ENCODE measurements at places on chromosomes 13 and 19.

DNA sequence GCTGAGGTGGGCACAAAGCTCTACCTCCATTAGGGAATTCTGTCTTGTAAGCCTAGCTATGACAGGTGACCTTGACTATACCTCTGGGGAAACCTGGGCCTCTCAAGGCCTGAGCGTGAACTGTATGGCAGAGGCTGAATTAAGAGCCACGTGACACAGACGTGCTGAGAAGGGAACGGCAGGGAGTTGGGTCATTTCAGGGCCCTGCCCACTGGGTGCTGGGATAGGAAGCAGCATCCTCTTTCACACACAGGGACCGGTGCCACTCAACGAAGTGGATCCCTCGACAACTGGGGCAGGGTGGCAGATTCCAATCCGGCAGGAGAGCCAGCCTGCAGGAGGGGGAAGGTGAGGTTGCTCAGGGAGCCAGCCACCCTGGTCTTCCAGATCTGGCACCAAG, 9.2 kb downstream of the ASF1B start:
- no peak for DNase-seq

- DNase-seq: no peak
Measured at GRCh38 chr13:29707876-29708543, 112.5 kb upstream of the SLC7A1 start.

DNA sequence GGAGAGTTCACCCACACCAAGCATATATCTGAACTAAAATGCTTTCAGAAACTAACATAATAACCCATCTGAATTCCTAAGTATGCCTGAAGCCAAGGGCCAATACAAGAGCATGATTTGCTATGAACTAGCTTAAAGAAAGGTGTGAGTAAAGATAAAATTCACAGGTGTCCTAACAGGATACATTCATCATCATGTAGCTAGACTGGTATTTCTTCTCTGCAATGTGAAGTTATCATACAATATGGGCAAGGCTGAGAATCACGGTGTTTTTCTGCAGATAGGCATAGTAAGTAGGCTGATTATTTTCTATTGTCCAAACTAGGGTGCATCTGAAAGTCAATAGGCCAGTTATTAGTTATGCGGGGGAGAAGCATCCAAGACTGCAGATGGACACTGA, 63.1 kb downstream of the STK24 start:
- no peak for DNase-seq

DNA sequence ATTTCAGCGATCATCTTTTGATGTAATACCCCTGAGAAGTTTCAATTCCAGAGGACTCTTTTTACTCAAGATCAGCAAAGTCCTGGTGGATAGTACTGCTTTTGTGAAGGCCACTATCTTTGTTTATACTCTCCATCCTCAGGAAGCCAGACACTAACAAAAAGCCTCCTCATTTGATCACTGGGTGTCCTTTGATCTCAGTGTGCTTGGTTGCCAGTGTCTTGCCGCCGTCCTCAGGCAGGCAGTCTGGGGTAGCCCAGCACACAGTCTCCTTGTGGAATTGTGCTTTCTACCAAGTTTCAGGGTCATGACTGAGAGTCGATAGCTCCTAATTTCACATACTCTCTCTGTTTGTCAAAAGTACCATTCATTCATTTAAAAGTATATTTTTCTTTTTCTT, 762.2 kb downstream of the EFNB2 start:
- DNase-seq: peak; percentile 19

DNA sequence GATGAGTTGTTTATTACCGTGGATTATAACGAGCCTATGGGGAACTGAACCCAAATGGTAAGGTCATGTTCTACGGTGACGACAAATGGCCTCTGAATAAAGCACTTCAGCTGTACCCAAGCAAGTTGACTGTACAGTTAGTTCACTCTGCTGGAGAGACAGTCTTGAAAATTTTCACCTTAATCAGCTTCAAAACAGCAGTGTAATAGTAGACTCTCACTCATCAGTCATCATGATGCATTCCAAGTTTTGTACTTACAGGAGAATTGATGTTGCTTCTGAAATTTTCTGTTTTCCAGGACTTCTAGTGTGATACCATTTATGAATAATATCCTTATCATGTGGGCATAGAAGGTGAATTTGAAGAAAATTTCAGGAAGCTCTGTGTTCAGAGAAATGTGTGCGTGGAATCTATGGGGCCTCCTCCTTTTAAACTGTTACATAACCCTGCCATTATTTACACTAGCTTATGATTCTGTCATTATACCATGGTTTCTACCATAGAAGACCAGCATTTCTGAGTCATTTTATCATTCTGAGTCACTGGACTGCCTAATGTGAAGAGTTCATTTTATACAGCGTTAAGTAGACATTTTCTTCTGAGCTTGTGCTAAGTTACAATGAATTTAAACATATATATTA, 96.9 kb downstream of the WDFY2 start:
- peak; percentile 30 for DNase-seq

GRCh38 chr13:52061587-52061986, 37.1 kb downstream of the UTP14C start:
- DNase-seq: no peak

DNA sequence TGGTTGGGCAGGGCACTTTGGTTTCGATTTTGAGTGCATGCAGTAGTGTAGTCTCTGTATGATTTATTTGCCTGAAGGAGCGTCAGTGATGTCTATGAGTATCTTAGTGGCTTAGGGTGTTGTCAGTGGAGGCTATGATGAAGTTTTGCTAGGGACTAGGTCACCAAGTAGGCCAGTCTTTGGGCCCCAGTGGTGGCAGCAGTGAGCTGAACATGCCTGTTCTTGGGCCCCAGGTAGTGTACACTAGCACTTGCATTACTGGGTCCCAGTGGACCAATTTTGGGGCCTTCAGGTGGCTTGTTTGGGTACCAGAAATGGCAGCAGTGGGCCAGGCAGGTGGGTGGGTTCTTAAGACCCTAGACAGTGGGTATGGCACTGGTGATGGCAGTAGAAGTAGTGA, 598.7 kb upstream of the SPRY2 start:
- no peak for DNase-seq

- DNase-seq: no peak
Measured at GRCh38 chr13:27588405-27588804, 31.9 kb downstream of the LNX2 start.

- no peak for DNase-seq
Measured at GRCh38 chr13:54486421-54487166, 1458.0 kb downstream of the OLFM4 start.

DNA sequence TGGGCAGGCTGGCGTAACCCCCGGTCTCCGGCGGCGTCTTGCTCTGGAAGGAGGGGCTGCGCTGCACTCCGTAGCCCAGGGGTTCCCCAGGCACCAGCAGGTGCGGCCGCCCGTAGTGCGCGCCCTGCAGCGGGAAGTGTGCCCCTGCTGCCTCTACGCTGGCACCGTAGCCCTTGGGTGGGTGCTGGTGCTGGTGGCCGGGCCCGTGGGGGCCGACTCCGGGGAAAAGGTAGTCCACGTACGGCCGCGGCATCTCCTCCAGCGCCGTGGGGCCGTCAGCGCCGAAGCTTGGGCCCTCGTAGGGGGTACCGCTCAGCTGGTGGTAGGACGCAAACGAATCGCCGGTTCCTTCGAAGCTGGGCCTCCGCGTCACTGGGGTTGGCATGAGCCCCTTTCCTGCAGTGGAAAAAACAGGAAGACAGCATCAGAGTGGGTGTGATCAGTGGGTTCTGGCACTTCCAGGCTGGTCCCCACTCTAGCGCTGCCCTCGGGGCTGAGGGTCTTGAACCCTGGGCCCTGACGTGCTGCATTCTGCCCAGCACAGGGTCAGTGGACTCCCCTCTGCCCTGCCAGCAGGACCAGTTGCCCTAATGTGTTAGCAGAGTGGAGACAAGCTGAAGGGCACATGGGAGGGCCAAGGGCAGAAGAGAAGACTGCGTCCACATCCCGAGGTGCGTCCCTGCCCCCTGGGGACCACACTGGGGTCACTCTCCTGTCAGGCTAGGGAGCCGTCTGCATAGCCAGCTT, 72.3 kb downstream of the LATS2 start:
- no peak for DNase-seq

DNA sequence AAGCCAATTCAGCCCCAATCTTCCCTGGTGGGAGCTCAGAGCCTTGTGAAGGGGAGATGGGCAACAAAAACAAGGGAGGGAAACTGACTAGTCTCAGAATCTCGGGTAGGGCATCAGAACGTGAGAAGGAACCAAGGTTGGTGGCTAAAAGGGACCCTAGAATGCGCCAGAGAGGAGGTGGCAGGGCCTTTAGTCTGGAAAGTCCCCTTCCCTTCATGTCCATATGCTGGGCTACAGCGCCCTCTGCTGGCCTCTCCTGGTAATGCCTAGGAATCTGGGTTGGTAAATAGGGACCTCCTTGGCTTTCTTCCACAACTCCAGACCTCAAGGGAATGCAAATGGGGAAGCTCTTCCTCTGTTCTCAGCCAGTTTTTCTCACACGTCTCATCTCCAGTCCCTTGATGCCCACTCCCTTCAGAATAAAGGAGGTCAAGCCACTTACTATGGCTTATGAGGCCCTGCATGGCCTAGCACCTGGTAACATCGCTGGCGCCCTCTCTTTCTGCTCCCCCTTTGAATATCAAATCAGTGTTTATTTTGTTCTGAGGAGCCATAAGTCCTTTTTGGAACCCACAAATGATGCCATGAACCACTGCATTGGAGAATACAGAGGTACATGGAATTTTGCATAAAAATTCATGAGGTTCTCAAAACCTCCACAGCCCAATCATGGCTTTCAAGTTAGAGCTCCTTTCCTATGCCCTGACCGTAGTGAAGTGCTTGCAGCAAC, 1.4 kb upstream of the CCDC97 start:
- peak; percentile 98 for DNase-seq

GRCh38 chr19:19475015-19475765, 40.2 kb downstream of the TSSK6 start:
- DNase-seq: peak; percentile 79

DNA sequence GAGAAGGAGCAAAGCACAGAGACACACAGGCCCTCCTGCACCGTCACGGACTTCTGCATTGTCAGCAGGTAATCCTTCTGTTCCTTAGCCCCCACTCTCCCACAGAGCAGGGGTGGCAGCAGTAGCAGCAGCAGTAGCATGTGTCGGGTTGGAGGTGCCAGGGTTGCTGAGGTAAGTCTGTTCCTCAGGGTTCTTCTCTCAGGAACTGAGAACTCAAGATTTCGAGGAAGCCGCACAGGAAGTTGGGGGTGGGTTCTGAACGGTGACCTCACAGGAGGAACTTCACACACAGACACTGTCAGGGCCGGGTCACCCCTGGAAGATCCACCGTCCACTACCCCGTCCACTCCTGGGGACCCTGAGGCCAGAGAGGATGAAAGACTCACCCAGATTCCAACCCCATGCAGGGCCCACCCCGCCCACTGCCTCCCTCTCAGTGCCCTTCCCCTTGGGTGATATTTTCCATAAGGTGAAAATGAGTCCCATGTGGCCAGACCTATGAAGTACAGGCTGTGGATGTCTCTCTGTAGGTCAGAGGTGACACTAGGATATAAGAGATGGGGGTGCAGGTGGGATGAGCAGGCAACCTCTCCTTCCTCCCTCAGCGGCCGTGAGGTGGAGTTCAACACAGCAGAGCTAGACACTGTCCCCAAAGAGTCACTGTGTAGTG, at the start of gene SIGLEC12:
Gene SIGLEC12, minus strand, starts transcription at position 207 of the 670 bp plus-strand sequence. Its CDS starts 67 bp downstream, at position 140.
- no peak for DNase-seq

DNA sequence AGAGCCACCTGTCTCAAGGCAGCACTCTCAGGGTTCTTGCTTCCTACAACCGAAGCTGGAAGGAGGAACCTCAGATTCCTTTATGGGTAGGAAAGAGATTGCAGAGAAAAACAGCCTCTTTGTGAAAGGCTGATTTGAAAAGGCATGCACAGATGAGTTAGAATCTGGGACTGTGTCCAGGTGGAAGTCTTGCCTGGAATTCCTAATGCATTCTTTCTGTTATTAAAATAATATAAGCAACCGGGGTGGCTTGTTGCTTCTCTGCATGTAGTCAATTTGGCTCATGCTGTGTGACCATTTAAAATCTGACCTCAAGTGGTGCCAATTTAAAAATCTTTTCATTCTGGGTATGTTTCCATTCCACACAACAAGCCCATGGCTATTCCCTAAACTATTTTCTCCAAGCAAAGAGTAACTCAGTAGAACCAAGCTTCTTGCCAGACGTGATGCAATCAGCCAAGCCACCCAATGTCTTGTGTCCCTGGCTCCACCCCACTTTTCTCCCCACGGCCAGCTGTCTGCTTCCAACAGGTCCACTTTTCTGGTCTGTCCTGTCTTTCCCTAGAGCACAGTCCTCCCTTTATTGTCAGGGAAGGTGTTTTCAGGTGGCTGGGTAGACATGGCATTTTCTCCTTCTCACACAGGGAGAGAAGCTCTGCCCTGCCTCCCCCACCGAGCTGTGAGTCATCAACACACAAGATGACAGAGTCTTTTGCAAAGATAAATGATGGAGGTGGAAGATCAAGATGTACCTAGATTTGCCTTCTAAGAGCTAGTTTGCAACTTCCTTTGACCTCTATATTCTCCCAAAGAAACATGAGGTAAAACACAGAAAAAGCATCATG, 394.3 kb downstream of the FOXO1 start:
- DNase-seq: peak; percentile 38

DNA sequence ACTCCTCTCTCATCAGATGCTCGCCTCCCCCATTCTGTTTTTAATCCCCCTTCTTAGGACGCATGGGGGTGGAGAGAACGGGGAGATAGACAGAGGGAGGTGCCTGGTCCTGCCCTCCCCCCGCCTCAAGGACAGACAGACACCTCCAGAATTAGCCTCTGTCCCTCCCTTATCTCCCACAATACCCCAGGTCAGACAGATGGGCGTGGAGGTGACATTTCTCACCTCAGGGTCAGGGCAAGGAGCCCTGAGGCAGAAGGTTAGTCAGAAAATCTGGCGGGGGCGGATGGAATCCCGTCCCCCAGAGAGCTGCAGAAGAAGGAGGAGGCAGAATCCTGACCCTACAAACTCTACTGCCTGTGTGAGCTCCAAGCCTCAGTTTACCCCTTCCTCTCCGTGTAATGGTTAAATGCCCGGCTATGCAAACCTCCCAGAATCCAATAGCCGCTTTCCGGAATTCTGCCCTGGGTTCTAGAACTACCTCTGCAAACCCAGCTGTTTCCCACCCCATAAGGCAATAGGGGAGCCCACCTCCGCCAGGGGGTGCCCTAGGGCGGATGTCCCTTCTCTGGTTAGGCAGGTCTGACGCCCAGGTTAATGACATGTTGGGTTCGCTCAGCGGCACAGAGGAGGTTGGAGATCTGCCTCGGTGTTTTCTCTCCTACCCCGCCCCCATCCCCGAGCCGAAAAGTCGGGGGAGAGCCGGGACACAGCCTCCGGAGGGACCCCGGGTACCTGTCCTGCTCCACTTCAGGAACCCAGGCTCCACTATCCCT, 900 bp downstream of the PPP1R13L start:
- DNase-seq: no peak

GRCh38 chr19:38792250-38793111, 3.5 kb downstream of the LGALS7B start:
- DNase-seq: peak; percentile 32

DNA sequence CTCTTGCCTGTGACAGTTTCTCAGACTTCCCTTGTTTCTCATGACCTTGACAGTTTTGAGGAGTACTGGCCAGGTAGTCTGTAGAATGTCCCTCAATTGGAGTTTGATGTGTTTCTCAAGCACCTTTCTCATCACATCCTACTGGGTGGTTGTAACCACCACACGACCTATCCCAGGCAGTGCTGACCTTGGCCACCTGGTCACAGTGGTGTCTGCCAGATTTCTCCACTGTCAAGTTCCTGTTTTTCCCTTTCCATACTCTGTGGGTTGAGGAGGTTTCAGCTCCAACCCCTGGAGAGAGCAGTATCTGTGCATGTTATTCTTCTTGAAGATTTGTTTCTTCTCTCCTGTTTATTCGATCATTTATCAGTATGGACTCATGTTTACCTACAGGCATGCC, 8.4 kb upstream of the UPF3A start:
- DNase-seq: no peak

- DNase-seq: peak; percentile 61
Measured at GRCh38 chr19:5567360-5567969, at the start of gene TINCR. Gene TINCR, minus strand, starts transcription at chr19:5567953.
